ENCODE measurements at places on chromosomes 7 and 10. TPM values are rescaled to one million over a fixed set of nuclear protein-coding genes. Genes with fewer than 3 reads are reported as not detected.

Gene PNLIPRP1
- total RNA-seq = not detected

DNA sequence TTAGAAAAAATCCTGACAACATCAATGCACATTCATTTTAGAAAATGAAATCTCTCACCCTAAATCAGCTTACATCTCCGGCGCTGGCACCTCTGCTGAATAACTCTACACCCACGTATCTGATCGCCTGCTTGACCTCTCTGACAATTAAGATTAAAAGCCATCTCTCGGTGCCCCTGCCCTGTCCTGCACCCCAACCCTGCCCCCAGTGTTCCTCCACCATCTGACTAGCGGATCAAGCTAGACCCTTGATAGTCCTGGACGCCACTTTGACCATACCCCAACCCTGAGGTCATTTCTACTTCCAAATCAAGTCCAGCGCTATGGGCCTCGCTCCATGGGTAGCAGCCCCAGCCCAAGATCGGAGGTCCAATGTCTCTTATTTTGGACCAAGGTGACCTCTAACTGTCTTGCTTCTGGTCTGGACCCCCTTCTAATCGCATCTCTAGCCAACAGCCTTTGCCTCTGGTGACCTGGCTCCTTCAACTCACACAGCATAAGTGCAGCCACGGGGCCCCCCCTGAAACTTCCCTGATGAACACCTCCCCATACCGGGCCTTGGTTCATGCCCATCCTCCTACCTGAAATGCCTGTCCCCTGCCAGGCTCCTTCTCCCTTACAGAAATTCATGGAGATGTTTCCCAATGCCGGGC lies 28.5 kb downstream of the BTBD16 start:
- no peak for ATAC-seq

DNA sequence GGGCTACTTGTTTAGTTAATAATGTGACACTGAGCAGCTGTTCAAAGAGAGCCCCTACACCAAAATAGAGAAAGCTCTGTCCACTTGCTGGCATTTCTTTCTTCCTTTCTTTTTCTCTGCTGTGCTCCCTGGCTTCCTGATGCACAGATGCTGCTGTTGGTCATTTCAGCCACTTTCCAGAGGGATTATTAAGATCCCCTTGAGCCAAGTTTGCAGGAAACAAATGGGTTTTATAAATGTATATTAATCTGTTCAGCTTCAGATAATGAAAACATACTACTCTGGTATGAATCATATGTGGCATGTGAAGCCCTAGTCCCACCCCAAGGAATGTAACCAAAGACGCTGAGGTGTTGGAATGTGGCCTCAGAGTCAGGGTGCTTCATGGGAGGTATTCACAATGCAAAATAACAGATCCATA lies 638.2 kb upstream of the FZD8 start:
- ATAC-seq = no peak

- no peak for ATAC-seq
Measured at GRCh38 chr10:65548001-65548400, 1377.8 kb upstream of the LRRTM3 start.

Measured in activated T-helper 17 cell treated with anti-CD3 and anti-CD28 coated beads, Interleukin-2, amount 50 U/mL, for 72 hours (primary cell).